Activated CD4-positive, alpha-beta T cell treated with anti-CD3 and anti-CD28 coated beads for 1 hour (primary cell): ENCODE measurements at places on chromosomes 7 and 10.

DNA sequence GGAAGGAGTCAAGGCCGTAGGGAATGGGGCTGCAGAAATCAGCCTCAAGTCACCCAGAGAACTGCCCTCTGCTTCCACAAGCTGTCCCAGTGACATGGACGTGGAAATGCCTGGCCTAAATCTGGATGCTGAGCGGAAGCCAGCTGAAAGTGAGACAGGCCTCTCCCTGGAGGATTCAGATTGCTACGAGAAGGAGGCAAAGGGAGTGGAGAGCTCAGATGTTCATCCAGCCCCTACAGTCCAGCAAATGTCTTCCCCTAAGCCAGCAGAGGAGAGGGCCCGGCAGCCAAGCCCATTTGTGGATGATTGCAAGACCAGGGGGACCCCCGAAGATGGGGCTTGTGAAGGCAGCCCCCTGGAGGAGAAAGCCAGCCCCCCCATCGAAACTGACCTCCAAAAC, 50.2 kb upstream of the PDCD4 start:
- no peak for DNase-seq

DNA sequence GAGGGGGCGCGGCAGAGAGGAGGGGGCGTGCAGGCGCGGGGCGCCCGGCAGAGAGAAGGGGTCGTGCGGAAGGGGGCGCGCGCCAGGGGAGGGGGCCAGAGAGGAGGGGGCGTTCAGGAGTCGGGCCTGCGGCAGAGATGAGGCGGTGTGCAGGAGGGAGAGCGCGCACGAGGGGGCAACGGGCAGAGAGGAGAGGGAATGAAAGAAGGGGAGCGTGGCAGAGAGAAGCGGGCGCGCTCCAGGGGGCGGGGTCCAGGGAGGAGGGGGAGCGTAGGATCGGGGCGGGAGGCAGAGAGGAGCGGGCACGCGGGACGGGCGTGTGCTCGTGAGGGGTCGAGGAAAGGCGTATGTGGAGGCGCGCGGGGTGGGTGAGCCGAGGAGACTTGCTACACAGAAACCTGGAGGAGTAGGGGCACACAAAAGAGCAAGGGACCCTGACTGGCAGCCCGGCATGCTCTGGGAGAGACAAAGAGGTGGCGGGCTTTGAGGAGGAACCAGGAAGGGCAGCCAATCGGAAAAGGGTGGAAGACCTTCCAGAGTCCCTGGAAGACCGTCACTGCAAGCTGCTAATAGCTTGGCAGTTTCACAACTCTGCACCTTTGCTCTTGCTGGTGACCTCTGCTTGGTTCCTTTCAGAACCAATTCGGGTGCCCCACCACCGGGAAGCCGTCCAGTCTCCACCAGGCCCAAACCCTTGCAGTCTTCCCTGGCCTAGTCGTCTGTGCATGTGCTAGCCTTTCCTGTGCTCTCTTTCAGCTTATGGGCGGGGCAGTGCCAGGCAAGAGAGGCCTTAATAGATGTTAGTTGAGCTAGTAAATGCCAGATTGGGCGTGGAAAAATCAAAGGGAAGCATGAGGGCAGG, 639 bp downstream of the DYDC2 start:
- DNase-seq = no peak

DNA sequence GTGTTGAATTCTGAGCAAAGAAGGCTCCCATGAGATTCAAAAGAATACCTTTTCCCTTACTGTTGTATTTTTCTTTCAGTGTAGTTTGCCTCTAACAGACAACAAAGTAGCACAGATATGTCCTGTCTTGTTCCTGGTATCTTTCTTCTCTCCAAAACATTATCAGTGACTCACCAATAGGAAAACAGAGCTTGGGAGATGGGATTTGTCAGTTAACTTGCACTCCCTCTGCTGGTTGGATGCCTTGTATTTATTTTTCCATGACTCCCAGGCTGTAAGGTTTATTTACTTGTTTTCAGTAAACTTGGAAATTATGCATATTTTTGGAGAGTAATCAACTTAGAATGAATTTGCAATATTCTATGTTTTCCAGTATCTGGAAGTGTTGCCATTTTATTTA, 129.7 kb downstream of the SAMD9 start:
- no peak for DNase-seq

GRCh38 chr10:130498934-130499333, 362.7 kb downstream of the GLRX3 start:
- DNase-seq = no peak

DNA sequence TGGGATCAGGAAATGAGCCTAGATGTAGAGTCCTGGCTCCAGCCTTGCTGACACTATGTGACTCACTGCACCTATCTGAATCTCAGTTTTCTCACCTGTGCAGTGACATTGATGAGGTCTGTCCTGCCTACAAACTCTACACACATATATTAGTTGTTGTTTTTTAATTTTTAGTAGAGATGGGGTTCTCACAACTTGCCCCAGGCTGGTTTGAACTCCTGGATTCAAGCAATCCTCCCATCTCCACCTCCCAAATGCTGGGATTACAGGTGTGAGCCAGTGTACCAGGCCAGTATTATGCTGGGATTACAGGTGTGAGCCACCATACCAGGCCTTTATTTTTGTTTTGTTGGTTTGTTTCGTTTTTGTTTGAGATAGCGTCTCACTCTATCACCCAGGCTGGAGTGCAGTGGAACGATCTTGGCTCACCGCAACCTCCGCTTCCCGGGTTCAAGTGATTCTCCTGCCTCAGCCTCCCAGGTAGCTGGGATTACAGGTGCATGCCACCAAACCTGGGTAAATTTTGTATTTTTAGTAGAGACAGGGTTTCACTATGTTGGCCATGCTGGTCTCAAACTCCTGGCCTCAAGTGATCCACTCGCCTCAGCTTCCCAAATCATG, 11.8 kb upstream of the DDIT4 start:
- no peak for DNase-seq

- DNase-seq = no peak
Observed at GRCh38 chr10:49752584-49752983, 9.5 kb downstream of the OGDHL start.

GRCh38 chr7:124071843-124072242, 39.0 kb upstream of the TMEM229A start:
- DNase-seq = no peak

DNA sequence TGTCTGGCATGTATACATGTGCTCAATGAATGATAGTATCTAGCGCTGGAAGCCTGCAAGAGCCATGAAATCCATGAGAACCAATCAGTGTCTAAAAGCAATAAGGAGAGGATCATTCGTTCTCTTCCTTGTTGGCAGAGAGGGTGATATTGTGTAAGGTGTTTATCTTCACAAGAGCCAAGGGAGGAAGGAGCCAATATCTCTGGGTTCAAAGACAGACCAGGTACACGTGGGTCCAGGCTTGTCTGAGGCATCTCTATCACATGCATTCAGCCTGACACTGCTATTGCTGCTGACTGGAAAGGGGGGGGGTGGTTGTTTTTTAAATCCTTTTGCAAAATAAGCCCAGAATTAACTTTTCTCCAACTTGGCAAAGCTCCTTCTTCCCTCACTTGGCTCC, 4.0 kb downstream of the SEC31B start:
- DNase-seq = no peak

DNA sequence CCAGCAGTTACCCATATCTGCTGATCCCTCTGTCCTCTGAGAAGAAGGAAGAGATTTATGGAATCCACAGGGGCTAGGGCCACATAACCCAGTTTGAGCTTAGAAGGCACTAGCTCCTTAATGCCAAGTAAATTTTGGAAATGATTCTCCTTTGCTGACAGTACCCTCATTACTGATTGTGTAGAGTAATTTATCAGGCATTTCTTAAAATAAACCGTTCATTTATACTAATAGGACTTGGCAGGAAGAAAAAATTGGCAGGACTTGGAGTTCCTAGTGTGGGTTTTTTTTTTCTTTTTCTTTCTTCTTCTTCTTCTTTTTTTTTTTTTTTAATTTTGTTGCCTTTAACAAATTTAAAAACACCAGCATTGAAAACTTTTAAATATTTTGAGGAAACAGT, 645.7 kb downstream of the SUGCT start:
- no peak for DNase-seq
